Naive thymus-derived CD4-positive, alpha-beta T cell (primary cell): ENCODE measurements at places on chromosomes 3 and 15. TPM values are rescaled to one million over a fixed set of nuclear protein-coding genes. Genes with fewer than 3 reads are reported as not detected.

Gene TMC3
- not detected for polyA plus RNA-seq

Gene PTPN23
- 1.4 TPM for polyA plus RNA-seq

Gene CNTN3
- polyA plus RNA-seq = not detected

Gene STXBP5L
- polyA plus RNA-seq = not detected

Gene NR2F2
- polyA plus RNA-seq = not detected

Gene TLE3
- 41.4 TPM for polyA plus RNA-seq

Gene SLMAP
- polyA plus RNA-seq = 20.2 TPM

Gene CCR9
- polyA plus RNA-seq = 0.45 TPM

Gene CHRFAM7A
- not detected for polyA plus RNA-seq

Gene FBLN2
- polyA plus RNA-seq = not detected

Gene MNS1
- polyA plus RNA-seq = not detected

Gene TRH
- not detected for polyA plus RNA-seq

Gene SEMA7A
- not detected for polyA plus RNA-seq

Gene MYRIP
- not detected for polyA plus RNA-seq

Gene FBXW12
- polyA plus RNA-seq = not detected

Gene CASR
- polyA plus RNA-seq = not detected

Gene BCL2A1
- polyA plus RNA-seq = 28.1 TPM

Gene CD47
- polyA plus RNA-seq = 171 TPM

Gene DPH6
- 28.9 TPM for polyA plus RNA-seq

Gene C3orf52
- 2.1 TPM for polyA plus RNA-seq
